ENCODE measurements at places on chromosomes 6 and 20.

DNA sequence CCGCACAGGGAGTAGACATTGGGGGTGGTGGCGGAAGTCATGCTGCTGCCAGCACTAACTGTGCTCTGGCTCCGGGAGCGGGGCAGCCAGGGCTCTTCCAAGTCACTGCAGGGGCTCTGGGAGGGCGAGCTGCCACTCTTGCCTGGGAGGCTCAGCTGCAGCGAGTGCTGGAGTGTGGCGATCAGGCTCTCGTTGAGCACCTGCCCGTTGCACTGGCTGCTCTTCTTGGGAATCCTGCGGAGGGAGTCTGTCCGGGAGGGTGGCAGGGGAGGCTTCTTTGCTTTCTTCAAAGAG lies 28.0 kb downstream of the HEBP2 start:
- no peak for DNase-seq

DNA sequence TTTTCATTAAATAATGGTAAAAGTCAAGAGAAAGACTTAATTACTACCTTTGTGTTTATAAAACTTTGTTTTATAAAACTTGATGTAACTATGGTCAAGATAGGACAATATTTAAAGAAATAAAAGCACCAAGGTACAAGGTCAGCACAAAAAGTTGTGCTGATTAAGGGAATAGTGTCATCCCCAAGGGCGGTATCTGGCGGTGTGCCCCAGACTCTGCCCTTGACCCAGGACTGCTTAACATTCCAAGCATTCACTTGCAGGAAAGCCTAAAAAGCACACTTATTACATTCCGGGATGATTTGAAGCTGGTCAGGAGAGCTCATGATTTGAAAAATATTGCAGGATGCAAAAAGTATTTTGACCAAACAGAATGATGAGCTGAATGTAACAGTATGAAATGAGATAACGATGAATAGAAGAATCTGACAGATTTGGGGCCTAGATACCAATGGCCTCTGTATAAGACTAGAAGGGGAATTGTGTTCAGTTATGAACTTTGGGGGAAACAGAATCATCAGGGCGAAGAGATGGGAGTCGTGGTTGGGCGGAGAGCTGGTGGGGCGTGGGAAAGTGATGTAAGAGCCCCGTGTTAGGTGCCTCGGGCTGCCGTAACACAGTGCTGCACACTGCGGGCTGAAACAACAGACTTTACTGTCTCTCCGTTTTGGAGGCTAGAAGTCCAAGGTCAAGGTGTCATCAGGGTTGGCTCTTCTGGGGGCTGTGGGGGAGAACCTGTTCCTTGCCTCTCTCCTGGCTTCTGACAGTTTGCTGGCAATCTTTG lies 77.2 kb downstream of the CDC5L start:
- no peak for DNase-seq

DNA sequence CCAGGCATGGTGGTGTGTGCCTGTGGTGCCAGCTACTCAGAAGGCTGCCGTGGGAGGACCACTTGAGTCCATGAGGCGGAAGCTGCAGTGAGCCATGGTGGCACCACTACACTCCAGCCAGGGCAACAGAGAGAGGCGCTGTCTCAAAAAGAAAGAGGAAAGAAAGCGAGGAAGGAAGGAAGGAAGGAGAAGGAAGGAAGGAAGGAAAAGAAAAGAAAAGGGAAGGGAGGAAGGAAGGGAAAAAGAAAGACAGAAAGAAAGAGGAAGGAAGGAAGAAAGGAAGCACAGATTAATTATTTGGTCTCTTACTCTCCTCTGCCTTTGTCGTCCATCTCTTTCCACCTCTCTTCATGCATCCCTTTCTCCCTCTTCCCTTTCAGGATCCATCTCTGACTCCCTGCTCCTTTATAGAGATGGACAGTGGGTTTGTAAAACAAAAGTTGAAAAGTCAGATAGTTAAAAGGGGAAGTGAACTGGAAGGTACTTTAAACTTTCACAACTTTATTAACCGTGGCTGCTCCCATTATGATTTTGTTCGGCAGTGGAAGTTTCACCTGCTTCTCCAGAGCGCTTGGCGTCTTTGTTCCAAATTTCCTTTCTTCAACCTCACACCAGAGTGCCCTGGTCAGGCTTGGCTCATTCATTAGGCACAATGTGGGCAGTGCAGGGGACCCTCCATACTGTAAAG lies 1.5 kb downstream of the HLA-DQA1 start:
- no peak for DNase-seq

GRCh38 chr6:33430334-33430733 lies 10.5 kb downstream of the SYNGAP1 start:
- DNase-seq, result no peak

DNA sequence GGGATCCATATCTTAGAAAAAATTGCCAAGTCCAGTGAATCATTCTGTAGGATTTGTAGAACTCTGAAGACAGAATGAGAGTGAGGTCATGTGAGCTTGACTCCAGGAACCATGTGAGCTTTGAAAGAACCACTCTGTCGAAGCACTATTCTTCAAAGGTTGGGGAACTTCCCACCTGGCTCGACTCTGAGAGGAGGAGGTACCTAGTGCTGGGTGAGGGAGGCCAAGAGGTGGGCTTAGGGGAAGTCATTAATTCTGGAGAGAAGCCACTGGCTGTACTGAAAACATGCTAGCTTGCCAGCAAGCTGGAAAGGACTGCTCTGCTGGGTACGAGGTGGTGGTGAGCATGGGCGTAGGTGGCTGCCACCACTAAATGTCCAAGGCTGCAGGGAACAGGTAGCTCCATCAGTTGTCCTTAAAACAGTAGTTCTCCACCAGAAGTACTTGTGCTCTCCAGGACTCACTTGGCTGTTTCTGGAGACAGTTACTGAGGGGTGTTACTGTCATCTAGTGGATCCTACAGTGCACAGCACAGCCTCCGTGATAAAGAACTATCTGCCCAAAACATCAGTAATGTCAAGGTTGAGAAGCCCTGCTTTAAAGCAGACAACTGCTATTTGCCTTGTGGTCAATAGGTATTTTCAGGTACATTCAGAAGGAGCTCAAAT lies 34.7 kb upstream of the SYNJ2 start:
- DNase-seq, result no peak

DNA sequence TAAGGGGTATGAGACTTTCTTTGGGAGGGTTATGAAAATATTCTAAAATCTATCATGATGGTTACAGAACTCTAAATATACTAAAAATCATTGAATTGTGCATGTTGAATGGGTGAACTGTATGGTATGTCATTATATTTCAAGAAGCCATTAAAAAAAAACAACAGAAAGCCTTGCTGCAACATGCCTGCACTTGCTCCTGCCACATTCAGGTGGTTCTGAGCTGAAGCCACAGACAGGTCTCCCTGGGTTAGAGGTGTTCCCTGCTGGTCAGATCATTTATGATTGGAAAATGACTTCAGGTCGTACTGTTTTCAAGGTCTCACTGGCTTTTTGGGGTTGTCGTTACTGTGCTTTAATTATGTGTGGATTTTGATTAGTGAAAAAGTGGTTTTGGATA lies 13.3 kb downstream of the GMPR start:
- DNase-seq, result no peak

DNA sequence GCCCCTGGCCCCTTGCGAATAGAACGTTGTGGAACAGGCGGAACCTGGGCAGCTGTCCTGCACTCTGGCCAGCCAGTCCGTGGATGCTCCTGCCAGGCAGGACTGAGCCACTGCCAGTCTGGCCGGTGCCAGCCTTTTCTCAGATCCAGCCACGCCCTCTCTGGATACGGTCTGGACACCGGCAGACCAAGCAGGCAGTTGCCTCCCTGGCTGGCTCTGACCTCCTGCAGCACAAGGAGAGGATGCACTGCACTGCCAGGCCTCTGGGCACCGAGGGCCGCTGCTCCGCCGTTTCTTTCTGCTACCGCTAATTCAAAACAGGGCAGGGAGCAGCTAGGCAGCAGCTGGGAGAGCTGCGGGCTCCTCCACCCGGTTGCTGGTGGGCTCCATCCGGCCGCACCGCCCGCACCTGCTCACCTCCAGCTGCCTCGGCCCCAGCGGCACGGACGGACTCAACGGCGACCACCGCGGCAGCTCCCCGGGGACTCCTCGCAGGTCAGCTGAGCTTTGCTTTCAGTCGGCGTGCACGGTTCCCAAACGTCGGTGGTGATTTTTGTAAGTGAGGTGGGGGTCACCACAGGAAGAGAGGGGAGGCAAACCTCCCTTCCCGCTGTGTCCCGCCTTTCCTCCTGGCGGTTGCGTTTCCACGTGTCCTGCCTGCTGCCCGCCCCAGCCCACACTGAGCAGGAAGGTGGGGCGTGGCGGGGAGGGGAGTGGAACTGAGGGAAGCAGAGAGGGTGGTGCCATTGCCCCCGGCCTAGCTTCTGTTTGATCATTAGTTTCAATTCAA lies 30.3 kb upstream of the AFDN start:
- DNase-seq, result no peak

- DNase-seq, result no peak
These were observed 889.1 kb upstream of the MAP3K7 start for GRCh38 chr6:91476000-91476399.

- no peak for DNase-seq
These were observed 100.6 kb upstream of the DUSP22 start for GRCh38 chr6:191487-192312.

GRCh38 chr20:46188866-46189541 lies 70.9 kb downstream of the CD40 start:
- DNase-seq, result no peak

DNA sequence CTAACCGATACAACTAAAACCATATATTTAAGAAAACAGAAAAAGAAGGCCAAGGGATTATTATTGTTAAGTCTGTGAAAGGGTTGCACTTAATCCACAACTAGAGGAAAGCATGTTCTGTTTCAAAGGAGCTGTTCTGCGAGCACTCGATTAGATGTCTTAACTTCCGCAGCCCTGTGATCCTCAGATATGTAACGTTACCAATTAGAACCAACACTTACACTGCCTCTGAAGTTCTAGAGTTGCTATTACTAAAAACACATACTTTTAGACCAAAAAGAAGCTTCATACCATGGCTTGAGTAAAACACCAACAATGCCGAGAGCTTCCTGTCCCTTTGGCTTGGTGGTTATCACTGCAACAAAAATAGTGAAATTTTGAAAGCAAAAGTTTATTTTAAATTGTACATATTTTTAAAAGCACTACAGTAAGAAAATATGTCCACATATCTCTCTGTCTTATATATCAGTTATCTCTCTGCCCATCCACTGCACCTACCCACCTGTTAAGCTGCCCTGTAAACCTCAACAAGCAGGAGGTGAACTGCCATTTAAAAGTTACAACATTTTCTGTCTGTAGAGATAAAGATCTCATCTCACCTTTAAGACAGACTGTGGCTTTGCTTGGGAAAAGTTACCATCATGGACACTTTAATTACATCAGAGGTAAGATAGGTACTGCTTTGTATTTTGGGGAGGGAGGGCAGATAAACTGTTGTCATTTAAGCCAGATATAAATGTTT lies 7.1 kb upstream of the DUSP22 start:
- DNase-seq, result no peak

DNA sequence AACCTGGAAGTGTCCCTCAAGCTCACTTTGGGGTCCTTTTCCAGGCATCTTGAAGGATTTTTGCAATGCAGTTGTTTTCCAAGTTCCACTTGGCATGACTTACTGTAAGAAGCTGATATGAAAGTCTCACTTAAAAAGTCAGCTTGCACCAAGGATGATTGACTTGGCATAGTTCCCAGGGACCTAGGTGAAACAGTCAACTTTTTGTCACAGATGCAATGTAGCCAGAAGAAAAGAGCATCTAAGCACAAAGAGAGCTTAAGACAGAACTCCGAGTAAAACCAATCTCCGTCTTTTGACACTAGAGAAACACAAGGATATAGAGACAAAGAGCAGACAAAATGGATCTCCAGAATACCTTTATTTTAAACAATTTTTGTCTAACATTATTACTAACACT lies 2.6 kb upstream of the ZSCAN12 start:
- DNase-seq, result no peak

DNA sequence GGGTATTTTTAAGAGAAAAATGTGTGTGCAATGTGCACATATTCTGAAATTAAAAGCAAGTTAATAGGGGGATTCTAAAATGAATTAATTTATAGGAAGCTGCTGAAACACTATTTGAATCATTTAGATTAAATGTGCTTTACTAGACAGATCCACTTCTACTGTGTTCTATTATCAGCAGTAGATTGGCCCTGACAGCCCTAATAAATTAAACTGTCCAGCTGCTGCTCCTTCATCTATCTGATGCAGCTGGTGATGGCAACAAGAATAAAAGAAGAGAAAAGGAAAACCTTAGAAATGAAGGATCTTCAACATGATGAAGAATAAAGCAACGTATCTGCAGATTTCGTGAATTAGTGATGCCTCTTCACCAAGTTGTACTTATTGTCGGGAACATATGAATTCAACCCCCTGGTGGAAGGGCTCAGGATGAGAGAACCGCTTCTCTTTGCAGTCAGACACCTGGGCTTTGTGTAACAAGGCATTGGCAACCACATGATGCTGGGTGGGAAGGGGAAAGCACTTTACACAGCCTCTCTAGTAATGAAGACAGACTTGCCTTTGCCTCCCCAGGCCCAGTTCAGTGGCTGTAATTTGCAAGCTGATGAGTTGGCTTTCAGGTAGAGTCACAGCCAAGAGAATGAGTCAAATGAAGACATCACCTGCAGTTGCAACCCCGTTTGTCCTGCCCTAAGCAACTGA lies 94.4 kb downstream of the LAMP5 start:
- DNase-seq, result no peak

GRCh38 chr6:84605298-84605697 lies 159.1 kb downstream of the TBX18 start:
- DNase-seq, result no peak

DNA sequence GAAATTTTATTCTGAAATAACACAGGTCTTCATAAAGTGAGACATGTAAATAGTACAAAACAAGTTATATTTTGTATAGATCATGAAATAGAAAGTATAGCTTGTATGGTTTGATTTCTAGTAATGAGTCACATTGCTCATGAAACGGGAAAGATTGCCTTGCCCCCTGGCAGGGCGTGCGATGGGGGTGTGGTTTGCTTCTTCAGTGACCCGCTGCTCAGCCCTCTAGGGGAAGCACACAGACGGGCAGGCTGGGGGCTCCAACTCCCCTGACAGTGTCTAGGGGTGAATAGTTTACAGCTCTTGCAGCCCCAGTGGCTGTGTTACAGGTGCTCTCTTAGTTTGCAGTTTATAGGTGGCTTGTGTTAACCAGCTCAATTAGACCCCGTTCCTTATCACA lies 170.5 kb upstream of the RGS17 start:
- no peak for DNase-seq

GRCh38 chr6:158591134-158591809 lies 31.4 kb downstream of the TMEM181 start:
- DNase-seq, result no peak

- no peak for DNase-seq
These were observed 67.8 kb downstream of the TIAM2 start for GRCh38 chr6:155062866-155063341.

Measured in activated CD4-positive, CD25-positive, alpha-beta regulatory T cell (primary cell).